ENCODE measurements at places on chromosomes 5 and 9.

GRCh38 chr5:152595405-152595804, 190.3 kb upstream of the NMUR2 start:
- no peak for DNase-seq

DNA sequence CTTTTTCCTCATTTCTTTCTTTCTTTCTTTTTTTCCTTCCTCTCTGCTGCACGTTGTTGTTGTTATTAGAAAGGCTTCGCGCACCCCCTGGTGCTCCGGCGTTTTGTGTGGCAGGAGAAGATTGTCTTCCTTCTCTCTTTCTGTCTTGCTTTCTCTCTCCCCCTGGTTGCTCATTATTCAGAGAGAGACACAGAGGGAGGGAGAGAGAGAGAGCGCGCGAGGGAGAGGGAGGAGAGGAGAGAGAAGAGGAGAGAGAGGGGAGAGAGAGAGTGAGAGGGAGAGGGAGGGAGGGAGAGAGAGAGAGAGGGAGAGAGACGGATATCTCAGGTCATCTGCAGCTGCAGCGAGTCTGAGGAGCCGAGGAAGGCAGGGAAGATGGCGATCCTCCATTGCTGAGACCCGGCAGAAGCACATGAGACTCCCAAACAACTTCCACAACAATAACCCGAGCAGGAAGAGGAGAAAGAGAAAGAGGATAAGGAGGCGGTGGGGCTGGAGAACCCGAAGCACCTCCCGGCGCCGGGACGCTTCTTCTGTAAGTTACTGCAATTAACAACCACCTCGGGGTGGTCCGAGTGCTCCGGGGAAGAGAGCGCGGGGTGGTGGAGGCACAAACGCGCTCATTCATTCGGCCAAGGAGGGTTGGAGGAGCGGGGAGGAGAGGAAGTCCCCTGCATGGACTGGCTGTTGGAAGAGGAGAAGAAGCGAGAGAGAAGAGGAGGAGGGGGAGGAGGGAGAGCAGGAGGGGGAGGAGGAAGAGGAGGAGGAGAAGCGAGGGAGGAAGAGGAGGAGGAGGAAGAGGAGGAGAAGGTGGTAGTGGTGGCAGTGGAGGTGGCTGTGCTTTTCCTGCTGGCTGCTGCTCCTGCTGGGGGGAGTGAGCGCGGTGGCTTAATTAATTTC, at the start of gene ZNF462:
Gene ZNF462 (plus strand): TSS at position 346 of the 900 bp plus-strand sequence. CDS start 60,218 bp downstream, outside the sequence.
- peak; percentile 75 for DNase-seq

GRCh38 chr9:3441197-3441816, 84.5 kb downstream of the RFX3 start:
- DNase-seq = peak; percentile 79

GRCh38 chr9:127333221-127334064, 63.5 kb upstream of the SLC2A8 start:
- DNase-seq = no peak

GRCh38 chr9:116821633-116822229, 134.6 kb downstream of the TRIM32 start:
- DNase-seq = no peak

GRCh38 chr5:60333005-60333571, 366.9 kb downstream of the DEPDC1B start:
- no peak for DNase-seq

GRCh38 chr5:166551384-166551783, 1740.1 kb upstream of the WWC1 start:
- no peak for DNase-seq

- no peak for DNase-seq
Observed at GRCh38 chr9:96034553-96035122, 159.1 kb downstream of the ERCC6L2 start.

DNA sequence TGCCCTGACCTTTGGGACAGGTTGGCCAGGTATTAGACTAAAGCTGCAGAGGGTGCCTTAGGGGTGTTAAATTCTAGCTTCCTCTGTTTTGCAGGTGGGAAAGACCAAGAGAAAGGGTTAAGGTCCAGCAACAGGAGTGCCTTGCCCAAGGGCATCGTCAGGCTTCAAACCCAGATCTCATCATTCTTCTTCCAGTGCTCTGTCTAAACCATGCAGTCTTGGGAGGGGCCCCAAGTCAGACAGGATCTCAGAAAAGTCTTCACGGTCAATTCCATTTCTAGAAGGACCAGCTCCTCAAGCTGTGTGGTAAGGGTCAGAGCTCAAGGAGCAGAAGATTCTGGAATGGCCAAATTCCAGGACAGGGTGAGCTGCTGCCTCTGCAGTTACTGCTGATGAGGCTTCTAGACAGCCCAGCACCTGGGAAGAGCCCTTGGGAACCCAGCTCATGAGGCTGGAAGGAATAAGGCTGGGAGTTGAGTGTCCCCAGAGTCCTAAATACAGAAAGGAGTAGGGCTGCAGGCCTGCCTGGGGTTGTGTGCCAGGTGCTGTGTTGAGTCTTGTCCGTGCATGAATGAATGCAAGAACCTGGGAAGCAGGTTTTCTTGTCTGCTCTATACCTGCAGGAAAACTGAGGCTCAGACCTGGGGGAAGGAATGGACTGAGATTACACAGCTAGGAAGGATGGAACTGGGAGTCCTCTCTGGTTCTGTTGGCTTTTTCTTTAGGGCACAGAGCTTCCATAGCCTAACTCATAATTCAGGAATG, 69.3 kb downstream of the WWC1 start:
- no peak for DNase-seq

GRCh38 chr9:105083256-105083655, 155.3 kb upstream of the ABCA1 start:
- DNase-seq = no peak

- DNase-seq = no peak
Observed at GRCh38 chr9:131031005-131031641, 22.1 kb downstream of the LAMC3 start.

DNA sequence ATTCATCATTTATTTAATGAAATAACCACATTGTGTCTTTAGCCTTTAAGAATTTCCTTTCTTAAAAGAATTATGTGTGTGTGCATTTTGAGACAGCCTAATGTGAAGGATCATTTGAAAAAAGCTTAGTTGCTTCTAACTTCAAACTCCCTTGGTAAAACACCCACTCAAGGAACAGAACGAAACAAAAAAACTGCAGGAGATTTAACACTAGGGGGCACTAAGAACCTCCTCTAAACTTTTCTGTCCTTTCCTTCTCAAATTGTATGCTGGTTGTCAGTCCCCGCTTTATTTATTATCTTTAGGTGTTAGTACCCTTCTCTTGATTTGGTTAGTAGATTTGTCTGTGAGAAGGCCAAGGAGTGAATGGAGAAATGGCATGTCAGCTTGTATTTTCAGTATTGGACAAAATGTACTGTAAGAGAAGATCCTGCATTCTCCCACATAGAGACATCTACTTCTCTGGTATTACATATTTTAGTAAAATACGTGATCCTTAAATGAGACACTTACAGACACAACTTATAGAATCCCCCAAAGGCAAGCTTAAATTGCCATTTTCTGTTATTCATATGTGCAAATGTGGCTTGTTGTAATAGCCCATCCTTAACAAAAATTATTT, 229.7 kb downstream of the MRPS30 start:
- DNase-seq = peak; percentile 4

DNA sequence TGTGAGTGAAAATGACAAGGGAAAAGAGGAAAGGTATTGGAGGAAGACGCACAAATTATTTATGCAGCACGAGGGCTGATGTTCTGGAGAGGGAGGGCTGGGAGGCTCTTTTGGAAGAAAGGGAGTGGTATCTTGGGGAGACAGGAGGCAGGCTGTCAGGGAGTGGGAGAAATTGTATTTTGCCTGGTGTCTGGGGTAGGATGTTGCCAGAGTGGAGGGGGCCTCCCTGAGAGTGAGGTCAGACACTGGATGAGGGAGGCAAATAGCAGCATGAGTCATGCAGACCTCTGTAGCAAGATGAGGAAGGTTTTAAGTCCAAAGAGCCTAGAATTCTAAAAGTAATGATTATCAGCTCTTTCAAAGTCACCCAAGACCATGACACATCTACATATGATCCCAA, 158.0 kb downstream of the DMRT2 start:
- DNase-seq = peak; percentile 28

- DNase-seq = no peak
Observed at GRCh38 chr5:122376250-122376649, 64.2 kb downstream of the SNCAIP start.

DNA sequence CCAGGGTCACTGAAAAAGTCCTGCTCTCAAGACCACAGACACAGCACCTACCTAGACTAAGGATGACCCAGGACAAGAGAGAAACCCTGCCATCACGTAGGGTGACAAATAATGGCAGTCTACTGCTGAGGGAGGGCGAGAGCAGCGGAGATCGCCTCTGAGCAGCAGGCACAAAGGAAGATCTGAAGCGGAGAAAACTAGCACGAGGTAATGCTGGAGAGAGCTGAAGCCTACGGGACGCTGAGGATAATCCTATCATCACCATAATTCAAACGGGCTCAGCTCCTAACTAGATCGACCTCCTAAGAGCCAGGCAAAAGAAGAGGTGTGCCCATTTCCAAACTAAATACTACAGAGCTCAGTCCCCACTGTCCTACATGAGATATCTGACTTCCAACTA, 41.3 kb downstream of the FBXO10 start:
- DNase-seq = no peak
